NCI-H2081 (cell line): ENCODE measurements at places on chromosomes 4 and X.
A peak's percentile ranks its signal among the peaks of the same experiment; 100 is the strongest.

- no peak for DNase-seq
These were observed 466.4 kb downstream of the STIM2 start for GRCh38 chr4:27326991-27327390.

GRCh38 chrX:19513383-19513782, 1.9 kb downstream of the MAP3K15 start:
- DNase-seq = peak; percentile 35

DNA sequence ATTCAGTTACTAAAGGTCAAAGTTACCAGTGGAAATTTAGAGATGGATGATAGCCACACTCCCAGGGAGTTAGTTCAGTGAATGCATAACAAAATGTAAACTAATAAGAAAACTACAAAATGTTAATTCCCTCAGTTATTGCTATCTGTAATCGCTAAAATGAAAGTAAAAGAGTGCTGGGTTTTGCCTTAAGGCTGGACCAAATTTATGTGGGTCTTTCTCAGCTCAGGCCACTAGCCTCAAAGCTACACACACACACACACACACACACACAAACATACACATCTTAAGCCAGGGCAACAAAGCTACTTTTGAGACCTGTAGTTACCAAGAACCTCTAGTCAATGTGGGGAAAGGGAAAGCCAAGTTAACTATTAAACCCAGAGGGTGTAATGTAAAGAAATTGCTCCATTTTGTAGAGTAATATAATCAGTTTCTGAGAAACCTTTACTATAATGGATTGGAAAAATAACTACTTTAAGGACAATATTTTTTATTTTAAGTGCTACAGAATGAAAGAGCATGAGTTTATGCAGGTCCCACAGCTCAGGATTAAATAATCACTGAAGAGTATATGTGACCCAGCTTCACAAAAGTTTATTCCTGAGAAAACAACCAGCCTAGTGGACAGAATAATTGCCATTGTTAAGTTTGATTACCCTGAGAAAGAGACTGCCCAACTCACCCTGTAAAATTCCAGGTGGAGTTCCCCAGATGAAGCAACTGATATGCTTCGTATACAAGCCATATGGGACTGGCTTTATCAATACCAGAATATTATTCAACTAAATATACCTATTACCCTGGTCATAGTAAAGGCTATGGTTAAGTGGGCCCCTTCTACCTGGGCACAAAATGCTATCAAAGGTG, 8.9 kb upstream of the UGT2A3 start:
- no peak for DNase-seq

GRCh38 chr4:123450393-123450792, 53.8 kb downstream of the SPRY1 start:
- no peak for DNase-seq

DNA sequence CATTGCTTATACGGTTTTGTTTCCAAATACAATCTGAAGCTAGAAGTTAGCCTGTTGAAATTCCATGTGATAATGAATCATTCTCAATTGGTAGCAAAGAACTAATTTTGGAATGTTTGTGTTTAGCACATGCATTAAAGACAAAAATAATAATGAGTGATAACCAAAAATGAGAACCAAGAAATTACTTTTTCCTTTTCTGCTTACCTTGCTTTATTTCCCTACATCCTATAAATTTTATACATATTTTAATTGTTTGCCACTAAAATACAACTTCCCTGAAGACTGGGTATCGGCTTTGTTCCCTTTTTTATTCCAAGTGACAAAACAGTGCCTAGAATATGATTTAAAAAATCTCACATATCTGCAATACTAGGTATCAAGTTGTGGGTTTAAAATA, 203.8 kb upstream of the TACR3 start:
- no peak for DNase-seq

DNA sequence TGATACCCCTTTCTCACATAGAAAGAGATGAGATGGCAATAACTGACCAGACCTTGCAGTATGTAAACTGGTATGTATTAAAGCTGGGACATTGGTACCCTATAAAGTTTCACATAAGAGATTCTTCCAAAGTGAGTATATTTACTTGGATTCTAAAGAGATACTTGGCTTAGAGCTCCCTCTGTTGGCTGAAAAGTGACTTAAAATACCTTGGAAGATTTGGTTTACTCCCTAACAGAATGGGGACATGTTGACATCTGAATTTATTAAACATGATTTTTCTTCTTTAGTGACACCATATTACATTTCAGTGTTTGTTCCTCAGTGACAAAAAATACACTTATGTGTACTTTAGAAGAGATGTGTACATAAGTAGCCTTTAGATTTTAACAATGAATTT, 47.9 kb upstream of the RGN start:
- DNase-seq = peak; percentile 57

GRCh38 chr4:162945713-162946112, 221.0 kb downstream of the NAF1 start:
- no peak for DNase-seq

GRCh38 chr4:172287117-172287516, 473.9 kb downstream of the GALNTL6 start:
- DNase-seq = no peak

GRCh38 chr4:24973747-24974601, 56.8 kb downstream of the LGI2 start:
- DNase-seq = no peak

- DNase-seq = no peak
These were observed 1.3 kb upstream of the RGS12 start for GRCh38 chr4:3291411-3291968.

- DNase-seq = no peak
These were observed 27.0 kb downstream of the ARHGEF9 start for GRCh38 chrX:63758011-63758410.
